ENCODE measurements at places on chromosomes 12 and 14. TPM values are rescaled to one million over a fixed set of nuclear protein-coding genes. Genes with fewer than 3 reads are reported as not detected.
A peak's percentile ranks its signal among the peaks of the same experiment; 100 is the strongest.

SCYL2 gene
- total RNA-seq: 48.4 TPM

HOXC9 gene
- total RNA-seq: not detected

ACOT4 gene
- 1.4 TPM for total RNA-seq

VSIG10 gene
- 20.7 TPM for total RNA-seq

- no peaks in the 10 kb centered on the region for H3K36me3 ChIP-seq
- H3K4me3 ChIP-seq: no peak overlapping the region
- peak; percentile 67 for DNase-seq
- H3K27ac ChIP-seq: no peak overlapping the region
- H3K27me3 ChIP-seq: no peaks in the 10 kb centered on the region
Observed at GRCh38 chr14:90842726-90843125, 26.5 kb upstream of the TTC7B start.

Measured in osteocyte (in vitro differentiated cells).